ENCODE measurements at places on chromosomes 5 and 9. TPM values are rescaled to one million over a fixed set of nuclear protein-coding genes. Genes with fewer than 3 reads are reported as not detected.

GRCh38 chr5:3191585-3191984, 404.0 kb upstream of the IRX1 start:
- H3K27me3 ChIP-seq, result no peaks in the 10 kb centered on the region
- H3K4me1 ChIP-seq, result no peaks in the 10 kb centered on the region
- H3K27ac ChIP-seq, result no peak overlapping the region
- H3K36me3 ChIP-seq, result no peaks in the 10 kb centered on the region
- no peak for DNase-seq

GRCh38 chr5:149452665-149453617, 73.8 kb upstream of the IL17B start:
- DNase-seq, result no peak
- H3K27ac ChIP-seq, result no peak overlapping the region
- no peak overlapping the region for H3K4me3 ChIP-seq
- no peaks in the 10 kb centered on the region for H3K4me1 ChIP-seq

GRCh38 chr5:180126716-180127681, 55.4 kb upstream of the RNF130 start:
- H3K36me3 ChIP-seq, result no peaks in the 10 kb centered on the region
- H3K4me3 ChIP-seq, result no peak overlapping the region
- H3K27ac ChIP-seq, result no peak overlapping the region
- H3K4me1 ChIP-seq, result no peaks in the 10 kb centered on the region
- peaks cover 17% of the 10 kb centered on the region for H3K27me3 ChIP-seq
- peak; percentile 25 for DNase-seq

DNA sequence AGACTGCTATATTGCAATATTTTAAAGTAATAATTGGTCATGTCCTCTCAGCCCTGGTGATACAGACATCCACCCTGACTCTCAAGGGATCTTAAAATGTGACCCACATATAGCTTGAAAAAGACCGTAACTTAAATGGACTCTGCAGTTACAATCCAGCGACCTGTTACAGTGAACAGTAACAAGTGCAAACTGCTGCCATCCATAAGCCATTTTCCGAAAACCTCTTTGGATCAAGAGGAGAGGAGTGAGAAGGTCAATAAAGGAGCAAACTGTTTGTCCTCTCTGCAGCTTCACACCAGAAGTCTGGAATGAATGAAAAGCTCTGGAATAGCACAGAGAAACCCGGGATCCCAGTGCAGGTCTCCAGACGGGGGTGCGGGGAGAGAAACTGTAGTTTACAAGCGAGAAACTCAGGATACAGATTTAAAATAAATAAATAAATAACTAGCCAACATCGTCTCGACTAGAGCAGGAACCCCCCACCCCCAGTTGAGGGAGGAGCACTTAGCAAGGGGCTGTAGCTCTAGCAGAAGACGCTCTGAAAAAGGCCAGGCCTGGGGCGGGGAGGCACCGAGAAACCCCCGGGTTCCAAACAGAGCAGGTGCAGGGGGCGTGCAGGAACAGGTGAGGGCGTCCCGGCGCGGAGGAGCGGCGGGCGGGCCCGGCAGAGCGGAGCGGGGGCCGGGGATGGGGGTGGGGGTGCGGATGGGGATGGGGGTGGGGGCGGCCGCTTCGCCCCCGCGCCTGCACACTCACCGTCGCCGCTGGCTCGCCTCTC, 572 bp downstream of the ZDHHC21 start:
- no peak overlapping the region for H3K27ac ChIP-seq
- H3K4me3 ChIP-seq, result peak overlapping the region; percentile 60
- DNase-seq, result no peak
- no peaks in the 10 kb centered on the region for H3K27me3 ChIP-seq
- H3K4me1 ChIP-seq, result no peaks in the 10 kb centered on the region

GRCh38 chr5:89878140-89879132, 531.1 kb downstream of the CETN3 start:
- H3K36me3 ChIP-seq, result no peaks in the 10 kb centered on the region
- H3K4me1 ChIP-seq, result no peaks in the 10 kb centered on the region
- DNase-seq, result no peak
- H3K4me3 ChIP-seq, result no peak overlapping the region

- H3K4me1 ChIP-seq, result no peaks in the 10 kb centered on the region
- H3K4me3 ChIP-seq, result no peak overlapping the region
- DNase-seq, result no peak
- no peak overlapping the region for H3K27ac ChIP-seq
These were observed 96.1 kb upstream of the IRX2 start for GRCh38 chr5:2847608-2848007.

DNA sequence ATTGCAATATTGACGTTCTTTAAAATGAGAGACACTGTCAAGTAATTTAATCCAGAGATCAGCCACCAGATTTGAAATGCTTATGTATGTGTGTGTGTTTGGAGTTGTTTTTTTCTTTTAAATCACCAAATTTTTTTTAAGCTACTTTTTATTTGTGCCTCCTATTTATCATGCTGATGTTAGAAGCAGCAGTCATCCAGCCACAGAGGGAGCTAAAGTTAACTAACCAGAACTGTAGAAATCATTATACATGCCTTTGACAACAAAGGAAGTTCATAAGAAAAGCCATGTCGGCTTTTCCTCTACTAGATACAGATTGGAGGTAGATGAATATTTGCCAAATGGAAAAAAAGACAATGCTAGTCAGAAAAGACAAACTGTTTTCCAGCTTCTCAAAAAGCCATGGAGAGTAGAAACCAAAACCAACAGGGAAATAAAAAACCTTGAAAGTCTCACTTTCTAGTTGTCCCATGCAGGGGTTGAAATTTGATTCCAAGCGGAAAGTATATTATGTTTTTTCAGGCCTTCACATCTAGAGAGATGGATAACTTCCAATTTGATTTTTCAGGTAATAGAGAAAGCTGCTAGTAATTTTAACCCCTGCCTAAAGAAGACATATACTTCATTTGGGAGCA, 4.5 kb downstream of the PURA start:
- no peaks in the 10 kb centered on the region for H3K27me3 ChIP-seq
- DNase-seq, result no peak
- H3K36me3 ChIP-seq, result no peaks in the 10 kb centered on the region
- H3K4me3 ChIP-seq, result no peak overlapping the region
- H3K4me1 ChIP-seq, result peaks cover 10% of the 10 kb centered on the region

Gene TRIM36
- total RNA-seq, result 0.53 TPM

DNA sequence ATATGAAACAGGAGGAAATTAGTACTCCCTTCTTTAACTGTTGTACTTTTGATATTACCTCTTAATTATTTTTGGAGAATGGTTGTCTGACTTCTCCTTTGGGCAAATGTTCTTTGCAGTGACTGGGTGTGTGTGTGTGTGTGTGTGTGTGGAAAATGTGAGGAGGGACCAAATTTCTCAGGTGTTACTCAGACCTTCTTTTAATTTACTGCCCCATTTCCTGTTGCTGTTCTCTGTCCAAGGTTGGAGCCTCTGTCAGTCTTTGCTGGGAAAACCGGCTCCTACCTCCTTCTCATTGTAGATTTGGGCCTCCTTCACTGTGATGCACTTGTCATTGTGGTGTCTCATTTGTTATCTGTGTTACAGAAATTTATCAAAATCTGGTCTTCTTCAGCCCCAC, 68.4 kb downstream of the PBX3 start:
- no peak for DNase-seq
- no peaks in the 10 kb centered on the region for H3K4me1 ChIP-seq
- no peak overlapping the region for H3K27ac ChIP-seq
- no peaks in the 10 kb centered on the region for H3K36me3 ChIP-seq

- no peak for DNase-seq
- H3K4me1 ChIP-seq, result no peaks in the 10 kb centered on the region
These were observed 399.5 kb downstream of the ENC1 start for GRCh38 chr5:74240783-74241750.

- DNase-seq, result no peak
- peaks cover 9% of the 10 kb centered on the region for H3K27me3 ChIP-seq
- H3K4me3 ChIP-seq, result no peak overlapping the region
- H3K27ac ChIP-seq, result no peak overlapping the region
These were observed 150.0 kb downstream of the NSG2 start for GRCh38 chr5:174195517-174195916.

- H3K36me3 ChIP-seq, result peaks cover 5% of the 10 kb centered on the region
- no peak overlapping the region for H3K27ac ChIP-seq
- no peak for DNase-seq
- H3K4me1 ChIP-seq, result no peaks in the 10 kb centered on the region
- no peak overlapping the region for H3K4me3 ChIP-seq
These were observed 9.6 kb upstream of the ATP6V0E1 start for GRCh38 chr5:172973931-172974330.

Data from T-cell (primary cell).